H54 (cell line): ENCODE measurements at places on chromosomes 2 and 18.

DNA sequence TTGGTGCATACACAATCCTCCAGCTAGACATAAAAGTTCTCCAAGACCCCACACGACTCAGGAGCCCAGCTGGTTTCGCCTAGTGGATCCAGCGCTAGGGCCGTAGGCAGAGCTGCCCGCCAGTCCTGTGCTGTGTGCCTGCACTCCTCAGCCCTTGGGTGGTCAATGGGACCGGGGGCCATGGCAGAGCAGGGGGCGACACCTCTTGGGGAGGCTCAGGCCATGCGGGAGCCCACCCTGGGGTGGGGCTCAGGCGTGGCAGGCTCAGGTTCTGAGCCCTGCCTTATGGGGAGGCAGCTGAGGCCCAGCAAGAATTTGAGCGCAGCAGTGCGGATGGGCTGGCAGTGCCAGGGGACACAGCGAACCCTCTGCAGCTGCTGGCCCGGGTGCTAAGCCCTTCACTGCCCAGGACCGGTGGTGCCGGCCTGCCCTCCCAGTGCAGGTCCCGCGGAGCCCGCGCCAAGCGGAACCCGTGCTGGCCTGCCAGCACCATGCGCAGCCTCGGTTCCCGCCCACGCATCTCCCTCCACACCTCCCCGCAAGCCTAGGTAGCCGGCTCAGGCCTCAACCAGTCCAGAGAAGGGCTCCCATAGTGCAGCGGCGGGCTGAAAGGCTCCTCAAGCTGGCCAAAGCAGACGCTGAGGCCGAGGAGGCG is 1566.6 kb upstream of the SLC39A10 start:
- DNase-seq = no peak

- no peak for DNase-seq
Measured at GRCh38 chr18:48926420-48926857, 24.3 kb downstream of the SMAD7 start.

DNA sequence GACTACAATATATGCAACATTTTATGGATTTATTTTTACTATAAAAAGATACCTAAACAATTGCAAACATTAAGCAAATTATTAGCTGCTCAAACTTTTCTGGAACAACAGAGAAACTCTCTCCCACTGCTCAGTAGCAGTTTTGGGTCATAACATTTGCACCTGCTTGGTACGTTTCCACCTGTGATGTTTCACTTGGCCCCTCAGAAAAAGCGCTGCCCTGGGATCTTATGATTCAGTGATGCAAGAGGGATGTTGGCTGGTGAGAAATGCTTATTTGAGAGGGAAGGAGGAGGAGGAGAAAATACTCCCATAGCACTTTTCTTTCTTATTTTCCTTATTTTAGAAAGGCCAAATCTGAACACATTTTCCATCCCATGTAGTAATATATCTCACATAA is 9.2 kb downstream of the IRS1 start:
- no peak for DNase-seq

DNA sequence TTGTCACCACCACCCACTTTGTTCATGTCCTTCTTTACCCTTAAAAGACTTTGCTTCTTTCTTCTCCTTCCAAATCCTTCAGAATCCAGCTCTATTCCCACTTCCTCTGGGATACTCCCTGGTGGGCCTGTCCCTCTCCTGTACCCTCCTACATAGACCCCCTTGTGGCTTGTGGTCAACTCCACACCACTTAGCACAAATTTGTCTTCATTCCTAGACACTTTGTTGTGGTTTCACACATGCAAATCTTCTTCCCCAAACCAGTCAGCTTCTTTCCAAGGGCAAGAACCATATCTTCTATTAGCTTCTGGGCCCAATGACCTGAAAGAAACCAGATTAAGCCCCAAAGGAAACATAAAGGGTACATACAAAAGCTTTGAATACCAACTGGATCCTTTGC is 342.4 kb downstream of the TNS1 start:
- no peak for DNase-seq

GRCh38 chr2:53303012-53303578 is 464.5 kb upstream of the CHAC2 start:
- DNase-seq = no peak

DNA sequence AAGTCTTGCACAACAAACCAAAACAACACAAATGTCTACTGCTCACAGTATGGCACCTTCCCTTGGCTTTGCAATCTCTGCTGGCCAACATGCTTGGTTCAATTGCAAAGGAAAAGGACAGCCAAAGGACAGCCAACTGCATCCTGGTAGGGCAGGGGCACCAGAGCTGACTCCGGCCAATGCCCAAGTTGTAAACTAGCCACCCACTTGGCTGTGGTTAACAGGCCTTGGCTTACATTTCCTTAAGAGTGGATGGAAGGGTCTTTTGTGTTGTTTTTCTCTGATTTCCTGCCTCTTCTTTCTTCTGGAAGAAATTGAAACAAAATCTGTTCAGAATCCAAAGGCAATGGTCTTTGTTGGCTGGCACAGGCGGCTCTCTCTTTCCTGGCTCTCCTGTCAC is 119.1 kb upstream of the TRIB2 start:
- no peak for DNase-seq

DNA sequence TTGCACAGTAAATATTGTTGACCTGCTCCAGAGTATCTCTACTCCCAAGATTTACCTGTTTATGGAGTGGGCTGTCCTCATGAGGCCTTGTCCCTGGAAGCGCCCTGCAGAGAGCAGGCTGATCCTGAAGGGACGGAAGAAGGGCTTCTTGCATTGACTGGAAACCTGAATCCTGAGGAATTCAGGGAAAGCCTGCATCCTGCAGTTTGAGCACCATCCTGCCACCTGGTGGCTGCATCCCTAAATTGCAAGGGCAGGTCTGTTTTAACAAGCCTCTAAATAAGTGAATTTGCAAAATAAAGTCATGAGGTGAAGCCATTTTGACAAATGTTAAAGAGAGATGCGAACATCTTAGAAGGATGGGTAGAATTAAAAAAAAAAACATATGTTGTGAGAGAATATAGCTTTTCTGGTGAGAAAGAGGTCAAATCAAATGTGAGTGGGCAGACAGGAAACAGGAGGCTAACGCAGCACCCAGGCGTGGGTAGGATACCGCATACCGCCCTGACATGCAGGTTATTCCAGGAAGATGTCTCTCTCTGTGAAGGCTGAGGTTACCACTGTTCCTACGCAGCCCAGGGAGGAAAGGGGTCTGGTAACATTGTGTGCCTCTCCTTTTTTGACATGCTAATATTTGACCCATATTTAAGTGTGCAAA is 754.9 kb downstream of the RNF144A start:
- DNase-seq = peak; percentile 13

- DNase-seq = peak; percentile 49
Measured at GRCh38 chr2:36889795-36890194, 76.5 kb downstream of the STRN start.

DNA sequence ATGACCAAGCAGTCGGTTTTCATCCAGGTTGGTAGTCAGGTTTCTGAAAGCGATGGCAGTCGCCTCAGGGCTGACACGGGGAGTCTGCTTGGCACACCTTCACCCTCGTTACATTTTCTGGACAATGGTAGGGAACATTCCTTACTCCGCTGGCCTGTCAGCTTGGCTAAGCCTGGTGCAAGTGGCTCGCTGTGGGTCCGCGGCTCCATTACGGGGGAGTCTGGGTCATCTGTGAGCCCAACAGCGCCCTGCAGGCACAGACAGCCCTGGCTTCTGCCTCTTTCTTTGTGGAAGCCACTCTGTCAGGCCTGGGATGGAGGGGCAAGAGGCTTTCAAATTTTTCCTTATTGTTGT is 95.6 kb downstream of the HDAC4 start:
- no peak for DNase-seq

GRCh38 chr2:135096665-135097446 is 44.8 kb downstream of the RAB3GAP1 start:
- no peak for DNase-seq

DNA sequence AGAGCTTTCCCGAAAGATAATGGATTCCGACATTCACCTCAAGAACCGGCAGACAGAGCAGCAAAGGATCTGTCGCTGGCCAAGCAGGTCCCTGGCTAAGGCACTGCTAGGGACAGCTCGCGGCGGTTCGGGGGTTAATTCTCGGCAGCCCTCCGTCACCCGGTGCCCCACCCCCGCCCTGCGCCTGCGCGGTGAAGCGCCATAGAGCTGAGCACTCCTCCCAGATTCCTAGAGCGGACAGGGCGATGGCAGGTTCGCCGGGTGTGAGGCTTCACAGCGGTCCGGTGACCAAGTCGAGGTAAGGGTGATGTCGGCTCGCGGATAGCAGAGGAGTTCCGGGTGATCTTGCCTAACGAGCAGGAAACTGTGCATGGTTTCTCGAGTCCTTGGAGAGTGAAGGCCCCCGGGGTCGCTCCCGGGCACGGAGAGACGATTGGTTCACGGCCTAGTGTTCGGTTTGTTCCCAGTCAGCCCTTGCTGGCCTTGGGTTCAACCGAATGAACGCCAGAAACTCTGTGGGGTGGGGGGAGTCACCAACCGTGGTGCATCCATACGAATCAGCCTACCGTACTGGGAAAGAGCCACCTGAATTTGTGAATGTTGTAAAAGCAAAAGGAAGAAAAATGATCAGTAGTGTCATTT is at the start of gene ZSCAN30:
TSS of gene ZSCAN30 (minus strand) at position 136 of the 642 bp plus-strand sequence. CDS start 25,877 bp downstream, outside the sequence.
- peak; percentile 54 for DNase-seq

DNA sequence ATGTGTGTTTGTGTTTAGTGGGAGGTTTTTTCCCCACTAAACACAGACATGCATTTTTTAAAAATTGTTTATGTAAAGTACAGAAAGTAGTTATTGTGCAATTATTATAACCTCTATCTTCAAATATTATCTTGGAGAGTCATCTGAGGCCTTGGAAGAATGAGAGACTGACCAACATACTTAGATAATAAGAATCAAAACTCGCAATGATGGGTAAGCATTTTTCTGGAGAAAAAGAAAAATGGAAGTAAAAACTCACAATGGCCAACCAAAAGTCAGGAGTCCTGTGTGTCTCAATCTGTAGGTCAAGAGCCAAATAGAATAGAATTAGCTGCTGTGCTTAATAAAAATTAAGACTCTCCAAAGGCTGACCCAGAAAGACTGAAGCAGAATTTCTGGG is 43.0 kb downstream of the MEMO1 start:
- DNase-seq = no peak

DNA sequence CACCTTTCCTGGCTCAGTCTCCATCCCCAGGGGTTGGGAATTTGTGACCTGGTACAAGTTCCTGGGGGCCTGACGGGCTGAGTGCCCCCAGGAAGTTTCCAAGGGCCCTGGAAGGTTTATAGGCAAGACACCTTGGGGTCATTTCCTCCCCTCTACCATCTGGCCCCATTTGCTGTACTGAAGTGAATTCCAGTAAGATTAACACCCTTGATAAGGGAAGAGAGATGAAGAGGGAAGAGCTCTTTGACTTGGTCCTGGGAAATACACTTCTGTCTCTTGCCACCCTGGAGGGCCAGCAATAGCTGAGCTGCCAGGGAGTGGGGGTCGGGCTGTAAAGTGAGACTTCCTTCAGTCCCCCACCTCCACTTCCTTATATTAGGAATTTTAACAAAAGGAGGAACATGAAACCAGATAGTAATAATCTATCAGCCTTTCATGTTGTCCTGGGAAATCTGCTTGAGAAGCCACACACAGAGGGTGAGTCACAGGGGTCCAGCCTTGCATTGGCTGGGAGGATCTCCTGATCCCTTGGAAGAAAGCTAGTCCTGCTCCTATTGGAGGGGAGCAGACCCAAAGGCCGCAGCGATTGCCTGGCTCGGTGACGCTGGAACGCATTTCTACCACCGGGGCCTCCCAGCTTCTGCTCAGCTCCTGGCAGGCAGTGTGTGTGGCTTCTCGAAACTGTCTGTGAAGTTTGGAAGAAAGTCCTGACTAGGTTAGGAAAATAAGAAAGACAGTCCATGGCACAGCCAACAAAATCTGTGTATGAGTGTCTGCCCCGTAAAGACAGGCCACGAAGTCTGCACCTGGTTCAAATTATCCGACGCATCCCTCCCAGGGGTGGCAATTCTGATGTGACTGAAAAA is 87.3 kb downstream of the ACAA2 start:
- peak; percentile 40 for DNase-seq

DNA sequence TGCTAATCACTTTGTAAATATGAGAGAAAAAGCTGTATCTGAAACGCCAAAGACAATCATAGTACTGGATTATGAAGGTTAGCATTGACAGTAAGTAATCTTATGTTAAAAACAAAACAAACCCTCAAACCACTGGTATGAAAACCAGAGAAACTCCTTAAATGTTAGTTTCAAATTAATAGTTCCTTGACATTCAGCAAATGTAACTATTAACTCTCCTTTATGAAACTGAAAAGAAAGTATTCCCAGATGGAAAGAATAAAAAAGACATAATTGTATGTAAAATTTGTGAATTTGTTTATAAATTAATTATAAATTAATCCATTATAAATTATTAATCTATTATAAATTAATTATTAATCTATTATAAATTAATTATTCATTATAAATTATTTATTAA is 12.3 kb downstream of the FASTKD1 start:
- no peak for DNase-seq

GRCh38 chr2:101160454-101160853 is 9.3 kb upstream of the TBC1D8 start:
- DNase-seq = peak; percentile 67

DNA sequence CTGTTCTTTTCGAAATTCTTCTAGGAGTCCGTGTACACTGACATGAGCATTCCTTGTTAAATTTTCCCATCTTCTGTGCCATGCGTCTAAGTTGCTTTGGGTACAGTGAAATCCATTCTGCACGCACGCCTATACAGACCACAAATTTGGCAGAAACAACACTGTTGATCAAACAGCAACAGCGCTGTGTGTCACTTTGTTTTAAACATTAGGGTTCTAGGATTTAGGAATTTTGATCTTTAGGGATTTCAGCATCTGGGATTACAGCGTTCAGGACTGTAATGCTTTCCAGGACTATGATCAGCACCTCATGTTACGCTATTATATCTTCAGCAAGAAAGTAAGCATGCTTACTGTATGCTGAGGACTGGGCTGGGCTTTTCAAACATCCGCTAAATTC is 47.1 kb upstream of the FHL2 start:
- DNase-seq = no peak

- DNase-seq = no peak
Measured at GRCh38 chr2:48900321-48901014, 144.9 kb upstream of the LHCGR start.

DNA sequence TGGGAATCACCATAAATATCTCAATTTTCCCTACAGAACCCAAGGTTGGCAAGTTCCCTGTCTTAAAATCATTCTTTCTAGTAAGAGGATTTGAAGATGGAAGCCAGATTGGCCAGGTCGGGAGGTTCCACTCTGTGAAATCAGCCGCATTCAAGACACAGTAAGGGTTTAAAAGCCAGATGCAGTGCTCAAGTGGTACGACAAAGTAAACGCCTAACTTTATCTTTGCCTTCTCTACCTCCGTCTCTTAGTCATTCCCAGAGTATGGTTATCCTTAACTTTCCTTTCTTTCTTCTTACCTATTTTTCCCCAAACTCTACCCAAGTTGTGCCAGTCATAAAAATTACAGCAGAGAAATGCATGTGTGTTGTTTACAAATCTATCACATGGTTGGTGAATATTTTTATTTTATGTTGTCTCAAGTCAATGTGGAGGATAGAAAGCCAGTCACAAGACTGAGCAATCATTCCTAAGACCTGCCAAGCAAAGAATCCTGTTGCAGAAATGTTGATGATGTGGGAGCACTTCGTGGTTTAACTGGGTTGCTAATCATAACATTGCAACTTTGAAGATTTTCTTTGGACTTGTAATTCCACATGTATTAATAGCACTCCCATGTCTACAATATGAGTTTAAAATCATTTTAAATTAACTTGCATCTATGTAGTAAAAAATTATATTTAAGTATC is 62.6 kb downstream of the SLC40A1 start:
- no peak for DNase-seq
